Motor neuron (in vitro differentiated cells): ENCODE measurements at places on chromosomes 2 and 18.

- peak; percentile 20 for ATAC-seq
Measured at GRCh38 chr2:214103276-214104001, 307.4 kb upstream of the VWC2L start.

- peak; percentile 50 for ATAC-seq
Measured at GRCh38 chr2:118050386-118050785, 36.5 kb upstream of the CCDC93 start.

DNA sequence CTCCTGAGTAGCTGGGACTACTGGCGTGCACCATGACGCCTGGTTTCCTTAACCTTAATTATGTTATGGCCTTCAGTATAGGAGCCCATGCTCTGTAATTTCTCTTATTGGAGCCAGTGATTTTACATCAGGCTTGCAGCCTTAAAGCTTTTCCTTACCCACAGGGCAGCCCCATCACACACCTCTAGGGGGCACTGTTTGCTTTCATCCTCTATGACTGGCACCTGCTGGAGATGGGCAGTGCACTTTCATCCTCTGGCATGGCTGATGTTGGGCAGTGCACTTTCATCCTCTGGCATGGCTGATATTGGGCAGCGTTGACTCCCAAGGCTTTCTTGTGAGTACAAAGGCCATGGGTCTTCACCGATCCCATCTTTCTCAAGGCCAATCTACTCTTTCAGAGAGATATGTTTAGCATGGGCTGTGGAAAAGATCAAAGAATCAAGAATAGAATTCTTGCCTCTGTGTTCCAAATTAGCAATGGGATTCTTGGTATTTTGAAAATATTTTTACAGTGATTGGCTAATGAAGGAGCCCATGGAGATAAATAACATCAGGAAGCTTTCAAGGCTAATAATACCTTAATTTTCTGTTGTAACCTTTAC, 80.7 kb upstream of the MEX3C start:
- ATAC-seq = peak; percentile 37

- no peak for ATAC-seq
Measured at GRCh38 chr2:8253781-8254180, 428.1 kb upstream of the ID2 start.

GRCh38 chr2:67341336-67341735, 55.8 kb upstream of the ETAA1 start:
- ATAC-seq = no peak

GRCh38 chr2:191678437-191679100, 633 bp downstream of the NABP1 start:
- ATAC-seq = peak; percentile 4

DNA sequence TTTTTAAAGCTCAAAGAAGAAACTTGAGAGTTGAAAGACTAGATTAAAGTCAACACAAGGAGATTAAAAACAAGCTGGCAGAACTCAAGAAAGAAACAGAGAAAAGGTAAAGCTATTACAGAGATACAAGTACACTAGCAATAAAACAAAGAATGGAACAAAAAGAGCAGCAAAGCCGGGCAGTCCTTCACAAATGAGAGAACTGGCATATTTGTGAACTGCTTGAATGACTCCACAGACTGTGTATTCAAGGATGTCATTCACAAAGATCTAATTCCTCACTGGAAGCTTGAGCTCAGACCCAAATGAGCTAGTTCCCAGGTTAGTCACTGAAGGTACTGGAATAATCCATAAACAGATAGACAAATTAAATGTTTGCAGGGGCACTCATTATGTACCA, 318.0 kb downstream of the MYCN start:
- ATAC-seq = no peak

DNA sequence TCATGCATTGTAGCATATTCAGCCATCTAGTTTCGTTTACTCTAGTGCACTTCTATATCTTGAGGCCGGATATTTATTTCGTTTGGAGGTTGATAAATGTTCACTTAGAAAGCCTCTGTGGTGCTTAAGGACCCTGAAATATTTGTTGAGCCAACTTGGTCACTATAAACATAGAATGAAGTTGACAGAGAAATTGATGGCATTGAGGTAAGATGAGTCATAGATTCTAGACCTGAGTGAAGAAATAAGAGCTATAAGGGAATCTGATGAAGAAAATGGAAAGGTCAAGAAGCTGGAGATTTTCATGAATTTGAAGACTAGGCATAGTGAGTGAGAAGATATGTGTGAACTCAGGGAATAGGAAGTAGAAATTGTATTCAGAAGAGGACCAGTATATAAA, 35.9 kb downstream of the EPC2 start:
- ATAC-seq = no peak

- ATAC-seq = no peak
Measured at GRCh38 chr2:64403426-64403825, 50.5 kb upstream of the LGALSL start.

- ATAC-seq = no peak
Measured at GRCh38 chr2:127439343-127439742, 21.1 kb downstream of the PROC start.

GRCh38 chr2:75632091-75632701, 14.4 kb upstream of the MRPL19 start:
- no peak for ATAC-seq

- no peak for ATAC-seq
Measured at GRCh38 chr2:113227290-113227689, 51.4 kb downstream of the PAX8 start.

GRCh38 chr18:7393080-7393479, 162.2 kb downstream of the LRRC30 start:
- no peak for ATAC-seq

- ATAC-seq = no peak
Measured at GRCh38 chr18:49846718-49847470, 33.6 kb upstream of the ACAA2 start.

DNA sequence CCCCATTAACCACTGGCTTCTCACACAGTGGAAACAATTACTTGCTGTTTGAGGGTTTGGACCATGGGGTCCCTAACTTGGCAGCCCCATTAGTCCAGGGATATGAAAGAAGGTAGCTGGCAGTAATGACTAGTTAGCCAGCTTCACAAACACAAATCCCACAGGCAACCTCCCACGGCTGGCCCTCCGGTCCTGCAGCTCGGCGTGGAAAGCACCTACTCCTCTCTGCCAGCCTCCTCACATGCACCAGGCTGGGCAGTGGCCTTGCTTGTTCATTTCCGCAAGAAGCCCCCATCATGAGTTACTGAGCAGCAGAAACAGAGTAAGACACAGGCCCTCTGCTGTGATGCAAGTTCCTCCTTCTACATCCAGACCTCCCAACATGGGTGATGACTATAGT, 13.7 kb downstream of the C1QL2 start:
- ATAC-seq = no peak

GRCh38 chr2:70201225-70201768, 10.5 kb upstream of the C2orf42 start:
- ATAC-seq = no peak

DNA sequence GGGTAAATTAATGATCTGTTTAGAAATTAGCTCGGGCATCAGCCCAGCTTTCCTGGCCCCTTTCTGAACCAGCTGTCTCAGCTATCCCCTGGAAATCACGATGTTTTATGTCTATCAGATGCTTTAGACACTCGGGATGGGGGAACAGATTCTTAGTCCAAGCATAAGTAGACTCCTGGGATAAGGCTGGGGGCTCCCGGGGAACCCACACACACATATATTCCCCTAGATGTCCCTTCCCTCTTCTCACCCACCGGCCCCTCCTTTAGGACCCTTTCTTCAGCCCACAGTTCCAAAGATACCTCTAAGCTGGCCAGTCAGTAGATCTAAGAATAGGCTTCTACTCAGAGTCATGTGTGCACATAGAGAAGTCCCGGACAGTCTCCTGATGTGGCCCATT, 151.5 kb upstream of the COPS8 start:
- ATAC-seq = no peak

- ATAC-seq = no peak
Measured at GRCh38 chr2:75336451-75336850, 137.1 kb upstream of the TACR1 start.

GRCh38 chr2:151730262-151730975, 3.9 kb downstream of the NEB start:
- ATAC-seq = no peak

DNA sequence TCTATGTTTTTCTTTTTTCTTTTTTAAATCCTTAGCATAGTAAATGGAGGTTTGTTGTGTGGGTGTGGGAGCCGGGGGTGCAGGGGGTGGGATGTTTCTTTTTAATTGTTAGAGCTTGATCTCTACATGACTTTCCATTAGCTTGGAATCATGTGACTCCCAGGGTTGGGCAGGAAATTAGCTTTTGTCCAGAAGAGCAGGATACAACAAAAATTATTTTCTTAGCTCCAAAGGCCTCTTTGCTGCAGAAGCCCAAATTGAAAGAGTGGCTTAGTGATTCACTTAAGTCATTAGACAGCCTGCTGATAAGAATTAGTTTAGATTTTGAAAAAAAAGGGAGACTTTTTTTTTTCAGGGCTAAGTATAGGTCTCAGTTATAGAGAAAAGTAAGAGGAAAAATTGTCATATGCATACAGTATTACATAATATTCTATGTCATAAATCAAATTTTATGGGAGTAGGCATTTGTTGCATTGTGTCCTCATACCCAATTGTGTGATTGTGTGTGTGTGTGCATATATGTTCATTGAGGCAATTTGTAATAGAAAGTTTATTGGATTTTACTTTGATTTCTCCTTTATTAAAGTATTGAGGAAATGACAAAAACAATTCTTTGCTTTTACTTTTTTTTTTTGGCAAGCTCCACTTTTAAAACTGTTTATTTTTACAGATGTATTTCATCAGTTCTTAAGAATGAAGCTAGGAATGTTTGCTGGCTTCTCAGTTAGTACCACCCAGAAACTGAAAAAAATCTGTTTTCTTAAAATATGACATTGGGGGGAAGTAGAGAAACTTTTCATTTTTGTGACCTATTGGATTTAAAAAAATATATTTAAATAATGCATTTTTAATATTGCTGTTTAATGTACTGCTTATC, 47.4 kb downstream of the TSPYL6 start:
- no peak for ATAC-seq
